ENCODE measurements at places on chromosomes 4 and X.
A peak's percentile ranks its signal among the peaks of the same experiment; 100 is the strongest.

GRCh38 chr4:93092765-93093164 lies 735.8 kb upstream of the ATOH1 start:
- no peak for DNase-seq

DNA sequence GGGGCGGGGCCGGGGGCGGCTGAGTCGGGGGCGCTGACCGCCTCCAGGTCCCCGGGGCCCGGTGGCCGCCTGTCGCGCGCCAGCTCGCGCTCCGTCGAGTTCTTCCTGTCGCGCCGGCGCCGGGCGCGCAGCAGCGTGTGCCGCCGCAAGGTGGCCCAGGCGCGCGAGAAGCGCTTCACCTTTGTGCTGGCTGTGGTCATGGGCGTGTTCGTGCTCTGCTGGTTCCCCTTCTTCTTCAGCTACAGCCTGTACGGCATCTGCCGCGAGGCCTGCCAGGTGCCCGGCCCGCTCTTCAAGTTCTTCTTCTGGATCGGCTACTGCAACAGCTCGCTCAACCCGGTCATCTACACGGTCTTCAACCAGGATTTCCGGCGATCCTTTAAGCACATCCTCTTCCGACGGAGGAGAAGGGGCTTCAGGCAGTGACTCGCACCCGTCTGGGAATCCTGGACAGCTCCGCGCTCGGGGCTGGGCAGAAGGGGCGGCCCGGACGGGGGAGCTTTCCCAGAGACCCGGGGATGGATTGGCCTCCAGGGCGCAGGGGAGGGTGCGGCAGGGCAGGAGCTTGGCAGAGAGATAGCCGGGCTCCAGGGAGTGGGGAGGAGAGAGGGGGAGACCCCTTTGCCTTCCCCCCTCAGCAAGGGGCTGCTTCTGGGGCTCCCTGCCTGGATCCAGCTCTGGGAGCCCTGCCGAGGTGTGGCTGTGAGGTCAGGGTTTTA lies 1.5 kb downstream of the ADRA2C start:
- no peak for DNase-seq

GRCh38 chr4:68396756-68397155 lies 46.9 kb upstream of the YTHDC1 start:
- DNase-seq: no peak

DNA sequence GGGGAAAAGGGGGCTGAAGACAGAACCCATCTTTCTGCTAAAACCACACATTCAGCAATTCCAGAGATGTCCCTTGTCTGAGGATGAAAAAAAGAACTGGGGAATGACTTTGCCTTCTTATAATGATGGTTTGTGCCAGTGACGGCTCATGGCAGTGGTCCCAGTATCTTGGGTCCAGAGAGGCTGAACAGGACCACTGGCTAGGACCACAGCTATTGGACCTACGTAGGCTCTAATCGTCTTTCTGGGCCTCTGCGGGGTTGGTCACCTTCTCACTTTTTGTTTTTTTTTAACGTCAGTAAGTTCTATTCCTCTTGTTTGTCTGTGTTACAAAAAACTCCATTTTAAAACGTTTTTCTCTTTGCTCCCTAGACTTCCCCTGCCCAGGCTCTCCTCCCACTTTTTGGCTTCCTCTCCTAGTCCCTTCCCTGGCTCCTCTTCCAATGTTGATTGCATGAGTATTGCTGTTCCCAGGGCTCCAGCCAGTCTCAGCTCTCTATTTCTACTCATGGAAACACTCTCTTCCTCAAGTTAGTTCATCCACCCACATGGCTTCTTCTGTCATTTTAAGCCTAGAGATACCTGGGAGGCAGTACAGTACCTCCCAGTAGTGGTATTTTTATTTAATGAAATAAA lies 52.6 kb upstream of the STX18 start:
- DNase-seq: no peak

DNA sequence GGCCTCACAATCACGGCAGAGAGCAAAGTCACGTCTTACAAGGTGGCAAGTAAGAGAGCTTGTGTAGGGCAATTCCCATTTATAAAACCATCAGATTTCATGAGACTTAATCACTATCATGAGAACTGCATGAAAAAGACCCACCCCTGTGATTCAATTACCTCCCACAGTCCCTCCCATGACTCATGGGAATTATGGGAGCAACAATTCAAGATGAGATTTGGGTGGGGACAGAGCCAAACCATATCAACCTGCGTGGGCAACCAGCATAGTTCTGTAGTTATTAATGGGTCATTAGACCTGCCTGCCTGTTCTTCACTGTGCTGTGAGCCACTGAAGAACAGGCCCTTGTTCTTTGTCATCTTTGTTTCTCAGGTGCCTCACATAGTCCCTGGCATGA lies 593.7 kb upstream of the BOD1L1 start:
- no peak for DNase-seq

- DNase-seq: no peak
Observed at GRCh38 chr4:105622269-105622668, 69.8 kb downstream of the ARHGEF38 start.

DNA sequence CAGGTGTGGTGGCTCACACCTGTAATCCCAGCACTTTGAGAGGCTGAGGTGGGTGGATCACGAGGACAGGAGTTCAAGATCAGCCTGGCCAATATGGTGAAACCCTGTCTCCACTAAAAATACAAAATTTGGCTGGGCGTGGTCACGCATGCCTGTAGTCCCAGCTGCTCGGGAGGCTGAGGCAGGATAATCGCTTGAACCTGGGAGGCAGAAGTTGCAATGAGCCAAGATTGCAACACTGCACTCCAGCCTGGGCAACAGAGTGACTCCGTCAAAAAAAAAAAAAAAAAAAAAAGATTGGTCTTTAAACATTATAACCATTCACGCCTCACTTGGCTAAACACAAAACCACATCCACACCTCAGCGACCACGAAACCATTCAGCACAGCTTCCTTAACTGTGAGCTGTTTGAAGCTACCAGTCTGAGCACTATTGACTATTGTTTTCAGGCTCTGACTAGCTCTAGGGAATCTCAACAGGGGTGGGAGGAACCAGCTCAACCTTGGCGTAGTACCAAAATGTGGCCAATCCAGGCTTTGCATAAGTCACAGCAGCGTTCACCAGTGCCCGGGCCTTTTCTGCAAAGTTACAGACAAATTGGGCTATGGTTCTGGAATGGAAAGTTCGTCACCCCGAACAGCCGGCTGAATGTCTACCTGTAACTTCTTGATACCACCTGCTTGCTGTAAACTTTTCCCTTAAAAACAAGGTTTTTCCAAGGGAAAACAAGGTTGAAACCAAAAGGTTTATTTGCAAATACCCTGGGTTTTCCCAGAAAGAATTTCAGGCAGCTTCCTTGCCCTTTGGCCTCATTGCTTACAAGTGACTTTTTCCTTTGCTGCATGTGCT lies 73.6 kb upstream of the DHX15 start:
- DNase-seq: no peak

DNA sequence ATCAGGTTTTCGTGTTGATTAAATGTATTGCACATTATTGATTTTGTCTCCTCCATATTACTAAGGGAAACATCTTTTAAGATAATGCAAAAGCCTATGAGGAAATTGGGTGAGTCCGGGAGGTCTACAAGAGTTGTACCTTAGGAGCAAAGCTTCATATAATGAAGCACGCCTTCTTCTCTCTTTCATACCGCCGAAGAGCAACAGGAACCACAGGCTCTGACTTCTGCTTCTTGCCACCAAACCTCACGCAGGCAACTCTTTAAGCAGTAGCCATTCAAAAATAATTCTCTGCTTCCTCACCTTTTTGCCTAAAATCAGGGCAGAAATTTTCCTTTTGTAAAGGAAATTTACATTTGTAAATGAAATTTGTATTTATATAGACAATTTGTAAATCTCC lies 139.6 kb downstream of the SPRY1 start:
- DNase-seq: no peak

DNA sequence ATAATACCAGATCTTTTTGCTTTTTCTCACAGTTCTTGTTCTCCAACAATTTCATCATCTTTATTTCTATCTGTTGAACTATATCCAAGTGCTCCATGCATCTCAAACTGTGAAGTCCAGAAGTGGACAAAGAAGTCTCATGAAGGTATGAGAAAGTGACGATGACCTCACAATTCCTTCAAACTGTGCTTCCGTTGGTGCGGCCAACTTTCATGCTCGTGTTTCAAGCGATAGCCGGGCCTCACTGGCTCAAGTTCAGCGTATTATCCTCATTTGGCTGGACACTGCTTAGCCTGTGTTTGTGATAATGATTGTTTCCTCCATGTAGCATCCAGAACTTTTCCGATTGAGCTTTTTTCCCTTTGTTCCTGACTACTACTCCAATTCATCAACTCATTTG lies 143.1 kb downstream of the PALLD start:
- no peak for DNase-seq

GRCh38 chrX:50003927-50004326 lies 81.5 kb downstream of the CLCN5 start:
- DNase-seq: no peak

DNA sequence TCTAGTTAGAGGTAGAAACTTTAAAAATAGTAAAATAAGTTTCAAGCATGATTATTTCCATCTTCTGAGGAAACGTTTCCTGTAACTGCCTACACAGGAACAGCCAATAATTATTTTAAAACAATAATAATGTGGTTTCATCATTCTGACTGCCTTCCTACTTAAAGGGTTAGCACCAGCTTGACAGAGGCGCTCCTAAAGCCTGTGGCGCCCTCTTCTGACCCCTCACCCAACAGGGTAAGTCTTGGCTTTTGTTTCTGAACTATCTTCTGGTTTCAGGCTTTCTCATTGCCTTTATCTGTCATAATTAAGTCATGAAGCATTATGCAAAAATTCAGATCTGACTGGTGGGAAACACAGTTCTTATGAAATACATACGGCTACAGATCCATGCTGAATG lies 96.7 kb downstream of the ITM2A start:
- DNase-seq: peak; percentile 81

GRCh38 chrX:19410259-19410658 lies 66.5 kb downstream of the PDHA1 start:
- DNase-seq: no peak

GRCh38 chr4:41933997-41934503 lies 1.2 kb upstream of the TMEM33 start:
- peak; percentile 57 for DNase-seq

GRCh38 chrX:149487292-149487691 lies 17.8 kb downstream of the IDS start:
- no peak for DNase-seq

DNA sequence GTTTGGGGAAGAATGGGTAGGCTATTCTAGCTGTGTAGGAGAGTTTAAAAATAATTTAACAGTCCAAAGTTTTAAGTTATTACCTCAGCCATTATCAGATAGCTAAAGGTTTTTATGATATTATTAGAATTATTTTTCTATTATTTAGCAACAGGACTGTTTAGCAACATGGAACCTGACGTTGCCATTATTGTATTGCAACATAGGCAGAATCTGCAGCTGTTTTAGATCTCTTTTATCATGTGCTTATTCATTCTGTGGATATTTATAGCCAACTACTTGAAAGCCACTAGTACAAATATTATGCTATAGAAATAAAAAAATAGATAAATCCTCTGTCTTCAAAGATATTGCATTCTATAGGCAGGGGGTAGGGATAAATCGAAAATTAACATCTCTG lies 382.0 kb upstream of the TRAM1L1 start:
- no peak for DNase-seq

DNA sequence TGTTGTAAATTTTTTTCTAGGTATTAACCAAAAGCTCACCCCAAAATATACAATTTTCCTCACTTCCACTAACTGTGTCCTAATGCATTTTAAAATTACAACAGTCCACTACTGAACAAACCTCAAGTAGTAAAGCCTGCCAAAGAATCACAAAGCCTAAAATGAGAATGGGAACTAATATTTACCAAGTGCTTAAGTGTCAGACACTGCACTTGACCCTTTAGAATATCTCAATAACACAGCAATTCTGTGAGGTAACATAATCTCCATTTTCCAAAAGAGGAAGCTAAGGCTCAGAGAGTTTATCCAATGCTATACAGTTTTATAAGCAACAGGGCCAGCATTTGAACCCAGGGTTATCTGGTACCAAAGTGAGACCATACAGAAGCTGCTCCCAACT lies 4.9 kb downstream of the SLC9A7 start:
- DNase-seq: no peak

DNA sequence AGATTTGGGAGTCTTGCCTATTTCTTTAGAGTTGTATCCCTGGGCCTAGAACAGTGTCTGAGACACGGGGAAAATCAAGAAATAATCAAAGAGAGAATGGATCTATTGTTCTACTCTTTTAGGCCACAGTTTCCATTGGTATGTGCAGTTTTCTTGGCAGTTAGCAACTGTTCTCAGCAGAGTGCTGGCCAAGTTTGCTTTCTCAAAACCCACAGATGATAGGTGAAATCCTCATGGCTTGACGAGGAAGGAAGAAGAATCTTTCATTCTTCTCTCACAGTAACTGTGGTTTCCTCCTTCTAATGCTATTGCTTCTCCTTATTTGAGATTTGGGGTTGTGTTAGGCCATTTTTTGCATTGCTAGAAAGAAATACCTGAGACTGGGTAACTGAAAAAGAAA lies 42.2 kb downstream of the AGA start:
- no peak for DNase-seq

- DNase-seq: no peak
Observed at GRCh38 chr4:145153904-145154298, 26.5 kb downstream of the OTUD4 start.

- DNase-seq: no peak
Observed at GRCh38 chr4:120096508-120097297, 30.1 kb upstream of the MAD2L1 start.

All from CD4-positive, alpha-beta T cell treated with Interleukin-4 for 1 hour (primary cell).